Fibroblast of skin of abdomen (primary cell): ENCODE measurements at places on chromosomes 2 and 18.

GRCh38 chr2:97983698-97984097, 12.1 kb downstream of the TMEM131 start:
- DNase-seq, result no peak

- peak; percentile 6 for DNase-seq
Observed at GRCh38 chr2:8693157-8693821, 11.4 kb downstream of the ID2 start.

- no peak for DNase-seq
Observed at GRCh38 chr2:204280262-204280668, 265.0 kb upstream of the PARD3B start.

DNA sequence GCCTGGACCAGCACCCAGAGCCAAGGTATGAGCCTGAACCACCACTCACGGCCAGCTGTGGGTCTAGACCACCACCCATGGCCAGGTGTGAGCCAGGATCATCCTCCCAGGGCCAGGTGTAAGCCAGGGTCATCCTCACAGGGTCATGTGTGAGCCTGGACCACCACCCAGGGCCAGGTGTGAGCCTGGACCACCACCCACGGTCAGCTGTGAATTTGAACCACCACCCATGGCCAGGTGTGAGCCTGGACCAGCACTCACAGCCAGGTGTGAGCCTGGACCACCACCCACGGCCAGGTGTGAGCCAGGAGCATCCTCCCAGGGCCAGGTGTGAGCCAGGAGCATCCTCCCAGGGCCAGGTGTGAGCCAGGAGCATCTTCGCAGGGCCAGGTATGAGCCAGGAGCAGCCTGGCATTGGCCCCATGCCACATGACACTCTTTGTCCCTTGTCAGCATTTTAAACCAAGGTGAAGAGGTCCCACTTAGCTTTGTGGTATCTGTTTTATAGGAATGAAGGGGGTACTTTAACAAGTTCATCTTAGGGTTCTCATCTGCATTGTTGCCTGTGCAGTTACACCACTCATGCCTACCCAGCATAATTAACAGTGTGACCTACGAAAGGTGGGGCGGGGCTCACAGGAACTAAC, 71.2 kb downstream of the AGAP1 start:
- no peak for DNase-seq

DNA sequence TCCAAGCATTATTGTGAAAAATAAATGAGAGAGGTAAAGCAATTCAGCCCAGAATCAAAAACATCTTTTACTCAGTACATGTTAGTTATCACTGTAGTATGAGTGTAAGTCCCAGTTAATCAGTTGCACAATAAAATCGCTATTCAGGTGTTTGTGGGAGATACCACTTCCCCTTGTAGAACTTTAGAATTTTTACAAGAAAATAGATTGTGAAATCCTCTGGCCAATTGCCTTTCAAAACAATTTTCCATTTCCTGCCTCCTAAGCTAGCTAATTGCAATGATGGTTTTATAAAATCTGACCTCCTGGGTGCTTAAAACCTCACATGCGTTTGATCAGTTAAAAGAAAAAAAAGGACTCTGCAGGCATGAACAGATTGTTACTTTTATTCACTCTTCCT, 332.5 kb downstream of the PID1 start:
- peak; percentile 25 for DNase-seq

- no peak for DNase-seq
Observed at GRCh38 chr18:44798433-44799048, 117.9 kb downstream of the SETBP1 start.

- DNase-seq, result no peak
Observed at GRCh38 chr2:77418537-77418936, 103.6 kb downstream of the LRRTM4 start.

DNA sequence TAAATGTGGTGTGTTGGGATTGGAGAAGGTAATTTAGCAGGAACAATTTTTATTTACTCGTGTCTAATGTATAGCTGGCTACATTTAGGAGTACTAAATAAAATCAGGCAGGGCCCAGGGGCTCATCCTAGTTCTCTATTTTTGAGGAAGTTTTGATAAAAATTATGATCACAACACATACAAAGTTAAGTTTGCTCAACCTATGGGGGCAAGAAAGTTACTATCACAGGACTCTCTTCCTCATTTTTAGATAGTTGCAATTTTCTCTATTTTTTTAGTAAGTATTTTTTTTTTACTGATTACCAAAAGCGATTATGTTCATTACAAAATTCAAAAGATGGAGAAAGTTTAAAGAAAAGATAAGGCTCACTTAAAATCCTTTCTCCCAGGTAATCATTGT, 60.0 kb upstream of the RPE start:
- no peak for DNase-seq

DNA sequence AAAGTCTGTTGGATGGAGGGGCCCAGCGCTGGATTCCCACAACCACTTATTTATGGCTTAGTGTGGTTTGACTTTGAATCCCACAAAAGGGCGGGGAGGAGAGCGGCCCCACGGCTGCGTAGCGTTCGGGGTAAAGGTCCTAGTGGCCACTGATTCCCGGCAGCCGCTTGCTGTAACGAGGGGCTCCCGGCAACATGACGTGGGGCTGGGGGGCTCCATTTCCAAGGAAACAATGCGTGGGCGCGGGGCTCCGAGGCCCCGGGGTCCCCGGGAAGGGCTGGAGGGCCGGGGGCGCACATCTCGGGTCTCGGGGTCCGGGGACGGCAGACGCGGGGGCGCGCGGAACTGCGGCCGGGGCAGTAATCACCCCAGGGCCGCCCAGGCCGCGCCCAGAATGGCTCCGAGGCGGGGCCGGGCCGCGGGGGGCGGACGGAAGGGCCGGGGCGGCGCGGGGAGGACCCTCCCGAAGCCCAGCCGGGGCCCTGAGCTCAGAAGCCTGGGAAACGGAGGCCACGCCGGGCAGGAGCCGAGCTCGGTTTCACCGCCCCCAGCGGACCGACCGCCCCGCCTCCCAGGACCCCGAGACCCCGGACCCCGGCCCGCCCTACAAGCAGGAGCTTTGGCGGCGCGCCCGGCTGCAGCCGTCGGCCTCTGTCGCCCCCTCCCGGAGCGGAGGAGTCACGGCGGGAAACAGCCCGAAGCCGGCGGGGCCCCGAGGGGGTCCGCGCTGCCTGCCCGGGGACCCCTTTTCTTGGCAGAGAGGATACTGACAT, 11.9 kb upstream of the MLPH start:
- DNase-seq, result peak; percentile 83

GRCh38 chr2:169036736-169037440, 5.8 kb upstream of the ABCB11 start:
- no peak for DNase-seq

GRCh38 chr2:209663139-209663538, 108.5 kb upstream of the UNC80 start:
- peak; percentile 40 for DNase-seq

- DNase-seq, result peak; percentile 95
Observed at GRCh38 chr18:49691177-49691608, 122.1 kb downstream of the ACAA2 start.

- DNase-seq, result no peak
Observed at GRCh38 chr18:68784071-68784470, 13.8 kb upstream of the CCDC102B start.

GRCh38 chr2:121409388-121409787, 121.3 kb upstream of the RNU4ATAC start:
- no peak for DNase-seq

DNA sequence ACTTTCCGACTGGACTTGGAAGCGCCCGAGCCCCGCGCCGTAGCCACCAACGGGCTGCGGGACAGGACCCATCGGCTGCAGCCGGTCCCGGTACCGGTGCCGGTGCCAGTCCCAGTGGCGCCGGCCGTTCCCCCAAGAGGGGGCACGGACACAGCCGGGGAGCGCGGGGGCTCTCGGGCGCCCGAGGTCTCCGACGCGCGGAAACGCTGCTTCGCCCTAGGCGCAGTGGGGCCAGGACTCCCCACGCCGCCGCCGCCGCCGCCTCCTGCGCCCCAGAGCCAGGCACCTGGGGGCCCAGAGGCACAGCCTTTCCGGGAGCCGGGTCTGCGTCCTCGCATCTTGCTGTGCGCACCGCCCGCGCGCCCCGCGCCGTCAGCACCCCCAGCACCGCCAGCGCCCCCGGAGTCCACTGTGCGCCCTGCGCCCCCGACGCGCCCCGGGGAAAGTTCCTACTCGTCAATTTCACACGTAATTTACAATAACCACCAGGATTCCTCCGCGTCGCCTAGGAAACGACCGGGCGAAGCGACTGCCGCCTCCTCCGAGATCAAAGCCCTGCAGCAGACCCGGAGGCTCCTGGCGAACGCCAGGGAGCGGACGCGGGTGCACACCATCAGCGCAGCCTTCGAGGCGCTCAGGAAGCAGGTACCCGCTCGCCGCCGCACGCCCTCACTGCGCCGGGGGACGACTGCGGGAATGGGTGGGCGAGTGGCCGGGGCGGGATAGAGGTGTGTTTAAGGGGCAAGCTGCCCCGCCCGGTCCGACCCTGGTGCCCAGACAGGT, 713 bp downstream of the ATOH8 start:
- peak; percentile 60 for DNase-seq

- no peak for DNase-seq
Observed at GRCh38 chr2:4973973-4974372, 718.2 kb upstream of the SOX11 start.
